ENCODE measurements at places on chromosomes 12 and 14.

DNA sequence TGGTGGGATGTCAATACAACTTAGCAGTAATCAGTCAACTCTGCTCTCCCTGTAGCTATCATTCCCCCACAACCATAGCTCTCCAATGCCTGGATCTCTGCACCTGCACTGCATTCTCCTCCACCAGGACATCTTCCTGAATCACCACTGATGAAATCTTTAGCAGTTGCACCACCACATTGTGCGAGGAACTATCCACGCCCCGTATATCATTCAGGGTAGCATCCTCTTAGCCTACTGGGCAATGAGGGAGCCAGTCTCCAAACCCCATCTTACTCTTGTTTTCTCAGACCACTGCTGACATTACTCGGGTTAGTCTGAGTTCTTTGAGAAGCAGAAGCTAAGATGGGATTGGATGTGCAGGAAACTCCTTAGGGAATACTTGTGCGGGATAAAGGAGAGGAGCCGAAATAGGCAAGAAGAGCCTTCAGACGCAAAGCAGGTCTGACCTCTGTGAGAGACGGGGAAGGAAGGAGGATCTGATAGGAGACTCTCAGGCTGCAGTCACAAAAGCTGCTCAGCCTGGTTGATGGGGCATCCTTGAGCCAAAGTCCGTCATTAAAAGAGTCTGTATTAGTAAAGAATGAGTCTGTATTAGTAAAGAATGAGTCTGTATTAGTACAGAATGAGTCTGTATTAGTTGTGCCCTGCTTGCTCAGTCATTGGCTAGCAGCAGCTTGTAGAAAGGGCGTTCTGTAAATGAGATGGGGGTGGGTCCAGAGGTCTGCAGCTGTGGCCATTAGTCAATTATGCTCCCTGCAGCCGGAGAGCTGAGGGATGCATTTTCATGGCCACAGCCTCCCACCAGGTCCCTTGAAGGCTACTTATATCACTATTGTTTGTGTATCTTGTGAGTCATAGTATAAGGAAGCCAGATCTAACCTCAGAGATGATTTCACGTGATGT is 49.6 kb upstream of the RASSF3 start:
- DNase-seq, result no peak

- DNase-seq, result peak; percentile 89
These were observed 782.5 kb downstream of the TMEM121 start for GRCh38 chr14:106308839-106309389.

- DNase-seq, result no peak
These were observed 74.6 kb downstream of the FRMD6 start for GRCh38 chr14:51726166-51726899.

DNA sequence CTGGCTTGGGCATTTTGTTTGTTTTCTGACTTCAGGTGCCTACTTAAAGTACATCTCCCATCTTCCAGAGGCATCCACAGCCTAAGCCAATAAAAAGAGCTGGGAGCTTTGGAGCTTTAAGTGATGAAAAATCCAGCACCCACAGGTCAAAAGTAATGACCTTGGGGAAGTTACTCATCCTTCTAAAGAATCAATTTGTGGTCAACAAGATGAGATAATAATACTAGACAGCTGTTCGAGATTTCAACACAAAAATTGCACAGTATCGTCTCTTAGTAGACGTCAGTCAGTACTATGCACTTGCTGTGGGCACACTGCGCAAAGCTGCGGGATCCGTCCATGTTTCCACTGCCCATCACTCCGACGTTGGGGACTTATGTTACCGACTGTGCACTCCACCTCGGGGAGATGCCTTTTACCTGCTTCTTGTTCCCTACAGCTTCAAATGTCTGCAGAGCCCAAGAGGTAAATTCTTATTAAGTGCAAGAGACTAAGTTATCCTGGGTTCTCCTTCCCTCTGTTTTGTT is 1.3 kb downstream of the ST8SIA1 start:
- DNase-seq, result no peak

GRCh38 chr14:77198561-77198960 is 17.0 kb downstream of the TMEM63C start:
- DNase-seq, result no peak

- peak; percentile 23 for DNase-seq
These were observed 12.2 kb downstream of the UBR7 start for GRCh38 chr14:93219103-93219726.

DNA sequence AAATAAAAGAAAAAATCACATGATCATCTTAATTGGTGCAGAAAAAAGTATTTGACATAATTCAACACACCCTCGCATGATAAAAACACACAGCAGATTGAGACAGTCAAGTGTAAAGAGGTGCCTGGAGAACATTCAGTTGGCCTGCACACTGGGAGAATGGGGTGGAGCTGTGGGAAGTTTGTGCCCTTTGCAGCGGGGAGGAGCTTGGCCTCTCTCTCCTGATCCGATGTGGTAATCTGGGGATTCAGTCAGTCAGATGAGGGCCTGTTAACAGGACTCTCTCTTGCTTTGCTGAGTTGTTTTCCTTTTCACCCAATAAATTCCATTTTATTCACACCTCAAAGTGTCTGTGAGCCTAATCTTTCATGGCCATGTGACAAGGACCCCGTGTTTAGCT is 5.9 kb downstream of the SERPINA6 start:
- no peak for DNase-seq

GRCh38 chr12:83538361-83538965 is 851.8 kb downstream of the TMTC2 start:
- DNase-seq, result no peak

DNA sequence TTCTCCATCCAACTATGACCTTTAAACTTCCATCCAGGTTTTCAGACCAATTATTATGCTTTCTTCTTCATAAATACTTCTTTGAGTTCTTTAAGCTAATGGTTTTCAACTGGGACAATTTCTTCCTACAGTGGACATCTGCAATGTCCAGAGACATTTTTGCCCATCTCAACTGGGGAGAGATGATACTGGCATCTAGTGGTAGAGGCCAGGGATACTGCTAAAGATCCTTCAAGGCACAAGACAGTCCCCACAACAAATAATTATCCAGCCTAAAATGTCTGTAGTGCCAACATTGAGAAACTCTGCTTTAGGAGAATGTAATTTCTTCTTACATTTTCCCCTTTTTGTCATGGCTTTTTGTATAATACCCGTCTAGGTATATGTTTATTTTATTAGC is 10.6 kb downstream of the TRHDE start:
- DNase-seq, result no peak

GRCh38 chr12:94798113-94798512 is 147.8 kb upstream of the TMCC3 start:
- DNase-seq, result no peak

GRCh38 chr12:48686615-48687334 is 4.7 kb upstream of the KANSL2 start:
- no peak for DNase-seq

DNA sequence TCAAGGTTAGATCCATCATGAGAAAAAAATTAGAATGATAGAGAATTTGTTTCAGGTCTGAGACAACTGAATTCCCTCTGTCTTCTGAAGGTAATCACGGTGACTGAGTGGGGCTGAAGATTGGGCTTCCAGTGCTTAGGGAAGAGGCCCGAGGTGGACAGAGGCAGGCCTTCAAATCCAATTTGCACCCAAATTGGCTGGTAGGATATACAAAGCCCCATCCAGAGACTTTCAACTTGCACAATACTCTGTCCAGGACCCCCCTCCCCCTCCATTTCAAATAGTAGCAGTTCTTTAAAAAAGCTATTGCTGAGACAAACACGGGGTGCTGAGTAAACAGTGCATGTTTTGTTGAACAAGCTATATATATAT is 3.6 kb upstream of the FOXG1 start:
- DNase-seq, result no peak

DNA sequence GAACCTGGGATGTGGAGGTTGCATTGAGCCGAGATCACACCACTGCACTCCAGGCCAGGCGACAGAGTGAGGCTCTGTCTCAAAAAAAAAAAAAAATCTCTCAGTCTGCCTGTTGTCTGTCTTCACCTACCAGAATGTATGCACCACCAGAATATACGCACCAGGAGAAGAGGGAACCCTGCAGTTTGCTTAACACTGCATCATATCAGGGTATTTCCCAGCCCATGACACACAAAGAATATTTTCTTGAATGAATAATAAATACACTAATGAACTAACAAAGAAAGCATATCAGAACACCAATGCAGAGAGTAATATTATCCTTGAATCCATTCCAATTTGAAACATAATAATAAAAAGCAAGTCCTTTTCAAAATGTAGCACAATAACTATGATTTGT is 44.2 kb upstream of the FOXN3 start:
- DNase-seq, result no peak

GRCh38 chr14:81849714-81850113 is 316.1 kb upstream of the SEL1L start:
- no peak for DNase-seq

DNA sequence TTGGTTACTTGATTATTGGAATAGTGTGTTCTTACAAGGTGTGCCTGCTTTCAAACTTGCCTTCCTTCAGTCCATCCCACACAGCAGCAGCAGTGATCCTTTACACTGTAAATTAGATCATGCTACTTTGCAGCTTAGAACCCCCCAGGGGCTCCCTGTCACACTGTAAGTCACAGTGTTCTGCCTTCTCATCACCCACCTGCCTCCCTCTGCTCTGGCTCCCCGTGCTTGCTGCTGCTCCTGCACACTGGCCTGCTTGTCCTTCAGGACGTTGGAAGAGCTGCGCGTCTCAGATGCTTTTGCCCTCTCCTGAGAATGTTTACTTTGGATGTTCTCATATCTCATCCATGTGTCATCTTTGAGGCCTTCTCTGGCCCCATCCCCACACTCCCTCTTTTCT is 27.3 kb downstream of the ZC3H14 start:
- DNase-seq, result no peak

- no peak for DNase-seq
These were observed 106.4 kb downstream of the PCNX1 start for GRCh38 chr14:71013551-71014192.

- no peak for DNase-seq
These were observed 154.3 kb upstream of the CCND2 start for GRCh38 chr12:4119157-4119761.

- DNase-seq, result no peak
These were observed 40.0 kb downstream of the FRS2 start for GRCh38 chr12:69509904-69510827.
